ENCODE measurements at places on chromosomes 3 and 15. TPM values are rescaled to one million over a fixed set of nuclear protein-coding genes. Genes with fewer than 3 reads are reported as not detected.

DNA sequence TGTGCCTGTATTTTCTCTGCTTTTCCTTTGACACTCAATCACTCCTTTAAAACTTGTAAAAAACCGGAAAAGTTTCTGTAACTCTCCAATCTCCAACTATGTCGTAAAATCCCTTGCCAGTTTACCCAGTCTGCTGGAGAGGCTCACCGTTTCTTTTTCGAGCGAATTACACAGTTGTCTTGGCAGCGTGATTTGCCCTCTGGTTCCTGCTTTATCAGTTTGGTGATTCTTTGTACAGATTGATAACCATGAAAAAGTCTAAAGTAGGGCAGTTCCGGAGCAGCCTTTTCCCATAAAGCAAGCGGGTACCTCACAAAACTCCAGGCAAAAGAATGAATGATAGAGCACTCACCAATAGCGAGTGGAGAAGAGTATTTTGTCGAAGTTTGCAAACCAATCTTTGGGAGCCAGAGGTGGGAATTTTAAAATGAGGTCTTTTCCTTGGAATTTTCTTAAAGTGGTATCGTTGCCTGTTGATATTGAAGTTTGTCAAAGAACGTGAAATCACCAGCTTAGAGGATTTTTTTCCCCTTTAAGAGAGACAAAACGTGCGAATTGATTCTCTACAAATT lies at the start of gene TTC23:
TSS of gene TTC23 (minus strand) at position 312 of the 572 bp plus-strand sequence. CDS start 20,869 bp downstream, outside the sequence.
- DNase-seq = peak; percentile 81

DNA sequence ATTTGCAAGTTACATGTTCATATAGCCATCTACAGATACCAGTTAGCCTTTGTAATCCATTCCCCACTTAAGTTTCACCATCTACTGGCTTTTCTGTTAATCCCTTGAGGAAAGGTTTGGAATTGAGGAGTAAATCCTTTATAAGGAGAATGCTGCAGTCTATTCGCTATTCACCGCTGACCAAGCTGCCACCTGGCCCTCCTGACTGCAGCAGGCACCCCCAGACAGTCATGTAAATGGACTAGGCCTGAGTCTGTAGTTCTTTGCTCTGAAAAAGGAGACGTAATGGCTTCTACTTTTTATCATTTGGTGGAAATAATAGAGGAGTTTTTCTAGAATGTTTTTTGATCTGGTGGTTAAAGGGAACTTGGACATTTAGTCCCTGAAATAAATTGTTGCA lies 3.2 kb downstream of the HIGD2B start:
- no peak for DNase-seq

DNA sequence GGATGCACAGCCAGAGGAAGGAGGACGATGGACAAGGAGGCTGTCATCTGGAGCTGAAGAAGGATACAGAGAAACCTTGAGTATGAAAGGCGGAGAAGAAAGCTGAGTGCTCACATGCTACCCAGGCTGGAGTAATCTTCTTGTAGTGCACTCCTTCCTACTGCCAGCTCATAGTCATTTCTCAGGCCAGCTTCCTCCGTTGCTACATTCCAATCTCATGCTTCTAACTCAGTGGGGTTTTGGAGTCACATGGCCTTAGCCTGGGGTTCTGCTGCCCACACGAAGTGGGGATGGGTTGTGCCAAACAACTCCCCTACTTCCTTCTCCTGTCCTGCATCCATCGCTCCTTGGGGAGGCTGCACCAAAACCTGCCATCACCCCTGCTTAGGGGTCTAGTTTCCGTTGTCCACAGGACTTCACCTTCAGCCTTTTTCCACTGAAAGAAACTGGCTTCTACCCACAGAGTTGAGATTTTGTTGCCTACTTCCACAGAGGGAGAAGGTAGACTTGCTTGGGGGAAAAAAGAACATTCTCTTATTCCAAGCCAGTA lies 239.9 kb downstream of the EPHB1 start:
- peak; percentile 1 for DNase-seq

DNA sequence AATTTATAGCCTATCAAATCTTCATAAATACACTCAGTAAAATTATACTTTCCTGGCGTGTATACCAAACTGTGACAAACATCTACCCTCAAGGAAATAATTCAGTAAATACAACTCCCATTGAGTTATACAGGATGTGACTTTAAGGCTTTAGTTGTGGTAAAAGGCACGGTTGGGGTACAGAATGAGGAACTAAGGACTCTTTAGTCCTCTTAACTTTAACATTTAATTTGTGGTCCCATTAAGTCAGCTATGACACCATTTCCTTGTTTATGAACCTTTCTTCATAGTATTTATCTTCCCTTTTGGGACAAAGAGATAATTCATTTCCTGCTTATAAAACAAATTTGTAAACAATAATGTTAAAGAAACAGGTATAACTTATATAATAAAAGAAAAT lies 30.2 kb downstream of the IFT80 start:
- no peak for DNase-seq

DNA sequence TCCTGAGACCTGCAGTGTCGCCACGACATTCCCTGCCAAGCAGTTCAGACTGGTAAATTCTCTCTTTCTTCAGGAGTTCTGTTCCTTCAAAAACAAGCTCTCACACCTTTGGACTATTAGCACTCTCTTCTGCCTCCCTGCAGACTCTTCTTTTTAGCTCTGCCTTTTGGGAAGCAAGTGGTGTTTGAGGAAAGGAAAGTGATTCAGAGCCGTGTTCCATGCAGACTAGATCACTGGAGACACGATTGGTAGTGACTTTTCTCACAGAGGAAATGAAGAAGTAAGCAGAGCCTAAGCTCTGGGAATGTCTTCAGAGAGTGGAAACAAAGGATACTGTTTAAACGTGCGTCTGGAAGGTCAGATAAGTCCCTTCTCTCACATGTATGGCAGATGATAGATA lies 270.6 kb upstream of the TPRG1 start:
- DNase-seq = no peak

- DNase-seq = no peak
These were observed 48.6 kb downstream of the KLF15 start for GRCh38 chr3:126308394-126309125.

- no peak for DNase-seq
These were observed 453.9 kb downstream of the SQOR start for GRCh38 chr15:46088486-46089445.

GRCh38 chr15:24861014-24861690 lies 93.6 kb upstream of the SNRPN start:
- DNase-seq = no peak

The ROBO2 gene
- 1.4 TPM for total RNA-seq

The ADGRG7 gene
- not detected for total RNA-seq

The ACAN gene
- total RNA-seq = 0.27 TPM

The CXCR6 gene
- not detected for total RNA-seq

The CKMT1B gene
- total RNA-seq = 5.1 TPM
